ENCODE measurements at places on chromosomes 7 and 10. TPM values are rescaled to one million over a fixed set of nuclear protein-coding genes. Genes with fewer than 3 reads are reported as not detected.

GRCh38 chr10:49089557-49090188 is 25.6 kb downstream of the VSTM4 start:
- DNase-seq: no peak

DNA sequence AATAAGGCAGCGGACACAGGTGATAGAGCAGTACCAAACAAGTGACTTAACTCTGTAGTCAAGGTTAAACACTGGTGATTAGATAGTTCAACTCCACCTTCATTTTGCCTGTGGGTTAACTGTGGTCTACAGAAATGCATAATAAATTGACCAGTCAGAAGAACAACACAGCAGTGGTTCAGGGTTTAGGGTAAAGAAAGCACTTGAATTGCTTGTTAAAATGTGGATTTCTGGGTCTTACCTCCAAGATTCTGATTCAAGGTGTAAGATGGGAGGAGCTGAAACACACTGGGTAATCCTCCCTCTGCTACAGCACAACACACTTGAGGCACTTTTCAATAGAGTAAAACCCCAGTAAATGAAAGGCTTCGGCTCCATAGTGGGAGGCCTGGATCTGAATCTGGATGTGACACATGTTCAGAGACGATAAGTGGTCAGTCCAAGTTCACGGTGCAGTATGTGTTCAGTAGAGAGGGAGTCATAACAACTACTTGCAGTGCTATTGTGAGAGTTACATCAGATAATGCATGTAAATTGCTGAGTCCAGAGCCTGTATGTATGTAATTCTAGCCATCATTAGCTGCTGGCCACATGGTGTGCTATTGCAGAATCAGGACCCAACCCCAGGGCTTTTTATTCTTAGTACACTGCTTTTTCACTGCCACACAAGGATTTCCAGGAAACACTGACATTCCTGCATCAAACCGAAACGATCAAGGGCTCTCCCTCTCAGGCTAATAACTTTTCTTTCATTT is 141.7 kb downstream of the SORCS1 start:
- DNase-seq: no peak

GRCh38 chr7:113141803-113142202 is 23.4 kb upstream of the SMIM30 start:
- DNase-seq: no peak

- DNase-seq: no peak
Measured at GRCh38 chr7:87920578-87920977, 13.5 kb upstream of the ADAM22 start.

DNA sequence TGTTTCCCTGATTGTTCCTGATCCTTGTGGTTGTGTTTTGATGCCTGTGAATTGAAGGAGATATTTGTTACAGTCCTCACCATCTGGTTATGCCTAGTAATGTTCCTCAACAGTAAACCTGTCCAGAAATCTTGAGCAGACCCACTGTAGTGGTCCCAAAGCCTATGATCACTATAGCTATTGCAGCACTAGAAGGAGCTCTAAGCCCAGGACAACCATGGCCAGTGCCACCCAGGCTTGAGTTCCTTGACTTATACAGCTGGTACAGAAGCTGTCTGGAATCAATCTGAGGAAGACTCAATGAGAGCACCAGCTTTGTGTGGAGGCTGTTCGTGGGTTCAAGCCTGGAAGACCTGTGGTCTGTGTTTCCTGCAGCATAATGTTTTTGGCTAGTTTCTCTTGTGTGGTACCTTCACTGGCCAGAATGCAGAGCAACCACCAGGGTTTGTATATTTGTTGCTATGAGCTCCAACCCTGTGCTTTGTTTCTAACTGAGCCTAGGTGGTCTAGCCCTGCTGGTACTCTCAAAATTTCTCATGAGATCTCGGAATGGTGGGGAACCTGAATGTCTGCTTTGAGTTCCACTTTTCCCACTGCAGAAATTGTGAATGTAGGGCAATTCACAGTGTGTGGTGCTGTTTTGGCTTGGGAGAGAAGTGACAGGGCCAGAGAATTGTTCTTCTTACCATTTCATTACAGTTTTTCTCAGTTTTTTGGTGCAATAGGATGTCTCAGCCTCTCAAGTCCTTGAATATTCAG is 355.2 kb downstream of the SUGCT start:
- no peak for DNase-seq

DNA sequence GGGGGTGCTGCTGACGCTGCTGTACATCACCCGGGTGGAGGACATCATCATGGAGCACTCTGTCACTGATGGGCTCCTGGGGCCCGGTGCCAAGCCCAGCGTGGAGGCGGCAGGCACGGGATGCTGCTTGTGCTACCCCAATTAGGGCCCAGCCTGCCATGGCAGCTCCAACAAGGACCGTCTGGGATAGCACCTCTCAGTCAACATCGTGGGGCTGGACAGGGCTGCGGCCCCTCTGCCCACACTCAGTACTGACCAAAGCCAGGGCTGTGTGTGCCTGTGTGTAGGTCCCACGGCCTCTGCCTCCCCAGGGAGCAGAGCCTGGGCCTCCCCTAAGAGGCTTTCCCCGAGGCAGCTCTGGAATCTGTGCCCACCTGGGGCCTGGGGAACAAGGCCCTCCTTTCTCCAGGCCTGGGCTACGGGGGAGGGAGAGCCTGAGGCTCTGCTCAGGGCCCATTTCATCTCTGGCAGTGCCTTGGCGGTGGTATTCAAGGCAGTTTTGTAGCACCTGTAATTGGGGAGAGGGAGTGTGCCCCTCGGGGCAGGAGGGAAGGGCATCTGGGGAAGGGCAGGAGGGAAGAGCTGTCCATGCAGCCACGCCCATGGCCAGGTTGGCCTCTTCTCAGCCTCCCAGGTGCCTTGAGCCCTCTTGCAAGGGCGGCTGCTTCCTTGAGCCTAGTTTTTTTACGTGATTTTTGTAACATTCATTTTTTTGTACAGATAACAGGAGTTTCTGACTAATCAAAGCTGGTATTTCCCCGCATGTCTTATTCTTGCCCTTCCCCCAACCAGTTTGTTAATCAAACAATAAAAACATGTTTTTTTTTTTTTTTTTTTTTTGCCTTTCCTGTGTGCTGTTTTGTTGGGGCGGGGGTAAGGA is 55.8 kb downstream of the TSPAN15 start:
- peak; percentile 72 for DNase-seq

COBL gene
- 4.2 TPM for total RNA-seq

- no peak for DNase-seq
Measured at GRCh38 chr7:46999866-47000265, 582.0 kb downstream of the TNS3 start.

DNA sequence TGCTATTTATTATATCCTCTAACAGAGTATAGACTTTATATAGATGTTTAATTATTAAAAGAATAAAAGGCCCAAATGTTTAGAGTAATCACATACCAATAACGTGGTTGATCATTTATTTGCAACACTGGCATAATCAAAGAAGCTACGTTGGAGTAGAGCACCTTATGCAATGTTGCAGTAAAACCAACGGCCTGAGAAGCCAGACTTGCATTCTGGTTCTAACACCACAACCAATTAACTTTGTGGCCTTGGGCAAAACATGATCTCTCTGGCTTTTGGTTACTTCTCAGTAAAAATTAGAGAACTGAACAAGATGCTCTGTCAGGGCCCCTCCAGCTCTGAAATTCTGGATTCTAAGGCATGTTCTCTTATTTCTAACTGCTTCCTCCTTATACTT is 476.2 kb downstream of the GRM8 start:
- no peak for DNase-seq

- no peak for DNase-seq
Measured at GRCh38 chr10:76667408-76668370, 969.9 kb downstream of the KCNMA1 start.

- no peak for DNase-seq
Measured at GRCh38 chr10:50593523-50594376, 30.0 kb downstream of the SGMS1 start.

- DNase-seq: no peak
Measured at GRCh38 chr7:12731214-12731656, 43.8 kb downstream of the ARL4A start.

DNA sequence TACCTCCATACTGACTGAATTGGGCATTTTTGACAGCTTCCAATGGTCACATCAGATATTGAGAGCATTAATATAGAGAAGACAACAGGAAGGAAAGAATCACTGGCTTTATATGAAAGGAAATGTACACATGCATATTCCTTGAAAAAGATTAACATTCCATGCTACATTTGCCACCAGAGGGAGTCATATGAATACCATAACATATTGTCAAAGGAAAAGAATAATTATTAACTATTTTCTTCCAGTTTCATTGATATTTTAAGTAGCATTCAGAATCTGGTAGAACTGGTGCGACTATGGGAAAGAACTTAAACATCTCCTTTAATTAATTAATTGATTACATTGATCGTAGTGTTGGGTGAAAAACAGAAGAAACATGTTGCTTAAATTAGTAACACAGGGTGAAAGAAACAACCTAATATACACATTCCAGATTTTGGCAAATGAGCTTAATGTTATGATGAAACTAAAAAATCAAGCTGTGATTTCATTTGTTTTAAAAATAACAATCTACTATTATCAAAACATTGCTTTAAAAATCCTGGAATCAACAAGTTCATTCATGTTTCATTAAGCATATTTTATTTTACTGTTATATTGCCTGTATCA is 71.5 kb downstream of the GPR85 start:
- DNase-seq: no peak

MLXIPL gene
- total RNA-seq: 0.63 TPM

- DNase-seq: no peak
Measured at GRCh38 chr7:48742079-48742798, 182.1 kb upstream of the CDC14C start.

CCM2 gene
- 42.4 TPM for total RNA-seq

- DNase-seq: no peak
Measured at GRCh38 chr10:25465582-25466372, 291.0 kb downstream of the GPR158 start.

DPP6 gene
- total RNA-seq: 1.1 TPM

NUDT13 gene
- 1.3 TPM for total RNA-seq

GSDME gene
- 0.48 TPM for total RNA-seq

KCP gene
- total RNA-seq: 2.5 TPM

IRF5 gene
- total RNA-seq: 0.62 TPM

GRCh38 chr7:129644634-129645230 is 33.2 kb downstream of the NRF1 start:
- DNase-seq: no peak

GRCh38 chr7:159136013-159136412 is 8.7 kb downstream of the VIPR2 start:
- no peak for DNase-seq

GRCh38 chr10:129122846-129123245 is 344.2 kb upstream of the MGMT start:
- no peak for DNase-seq

DNA sequence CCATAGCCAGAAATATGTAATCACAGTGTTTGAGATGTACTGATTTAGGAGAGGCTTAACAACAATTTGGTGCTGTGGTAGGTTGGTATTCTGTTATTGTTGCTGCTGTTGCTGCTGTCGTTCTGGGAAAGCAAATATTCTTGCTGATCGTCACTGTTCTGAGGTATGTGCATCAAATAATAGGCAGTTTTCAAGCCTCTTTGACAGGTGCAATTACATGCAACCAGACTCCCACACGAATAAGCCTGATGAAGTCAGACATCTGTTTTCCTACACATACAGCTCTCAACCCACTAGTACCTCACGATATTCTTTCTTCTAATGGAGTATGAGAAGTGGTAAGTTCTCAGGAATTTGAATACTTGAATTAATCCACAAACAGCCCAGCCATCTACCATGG is 46.7 kb upstream of the NRG3 start:
- DNase-seq: no peak

DNA sequence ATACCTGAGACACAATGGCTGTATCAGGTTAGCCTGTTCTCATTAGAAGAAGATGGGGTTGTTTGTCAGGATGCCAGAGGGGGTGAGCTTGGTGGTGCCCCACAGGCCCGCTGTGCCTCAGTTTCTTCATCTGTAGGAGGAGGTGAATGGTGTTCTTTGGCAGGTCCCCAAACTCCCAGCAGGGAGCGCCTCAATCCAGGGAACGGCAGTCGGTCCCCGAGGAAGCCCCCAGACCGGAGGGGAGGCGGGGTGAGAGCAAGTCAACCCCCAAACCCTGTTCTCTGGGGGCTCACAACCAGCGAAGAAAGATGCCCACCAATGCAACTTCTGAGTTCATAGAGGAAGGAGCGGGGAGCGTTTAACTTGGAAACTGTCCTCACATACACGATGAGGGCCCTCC is 16.0 kb downstream of the C10orf105 start:
- no peak for DNase-seq

TEX47 gene
- total RNA-seq: not detected

- peak; percentile 57 for DNase-seq
Measured at GRCh38 chr7:99839287-99840021, 11.6 kb downstream of the CYP3A43 start.

GRCh38 chr10:3445648-3446047 is 273.1 kb upstream of the PITRM1 start:
- no peak for DNase-seq

GRCh38 chr10:77072836-77073662 is 564.6 kb downstream of the KCNMA1 start:
- DNase-seq: no peak

- no peak for DNase-seq
Measured at GRCh38 chr10:44388641-44389040, 3.7 kb upstream of the CXCL12 start.

TAS2R5 gene
- 0.24 TPM for total RNA-seq

DNA sequence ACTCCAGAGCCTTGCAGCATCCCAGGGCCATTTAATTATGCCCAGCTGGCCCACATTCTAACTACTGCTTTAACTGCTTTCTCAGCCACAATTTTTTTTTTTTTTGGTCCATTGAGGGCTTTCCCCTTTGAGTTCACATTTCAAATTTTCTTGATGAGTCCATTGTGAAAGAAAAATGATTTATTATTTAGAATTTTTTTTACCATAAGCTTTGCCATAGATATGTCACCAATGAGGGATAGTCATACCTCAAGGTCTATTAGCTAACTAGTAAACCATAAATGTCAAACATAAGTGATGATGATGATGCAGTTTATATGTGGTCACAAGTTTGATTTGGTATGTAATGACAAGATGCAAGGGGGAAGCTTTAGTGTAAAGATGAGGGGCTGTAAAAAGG is 282.9 kb downstream of the BICC1 start:
- DNase-seq: no peak

MAP3K8 gene
- total RNA-seq: 12.9 TPM

DNA sequence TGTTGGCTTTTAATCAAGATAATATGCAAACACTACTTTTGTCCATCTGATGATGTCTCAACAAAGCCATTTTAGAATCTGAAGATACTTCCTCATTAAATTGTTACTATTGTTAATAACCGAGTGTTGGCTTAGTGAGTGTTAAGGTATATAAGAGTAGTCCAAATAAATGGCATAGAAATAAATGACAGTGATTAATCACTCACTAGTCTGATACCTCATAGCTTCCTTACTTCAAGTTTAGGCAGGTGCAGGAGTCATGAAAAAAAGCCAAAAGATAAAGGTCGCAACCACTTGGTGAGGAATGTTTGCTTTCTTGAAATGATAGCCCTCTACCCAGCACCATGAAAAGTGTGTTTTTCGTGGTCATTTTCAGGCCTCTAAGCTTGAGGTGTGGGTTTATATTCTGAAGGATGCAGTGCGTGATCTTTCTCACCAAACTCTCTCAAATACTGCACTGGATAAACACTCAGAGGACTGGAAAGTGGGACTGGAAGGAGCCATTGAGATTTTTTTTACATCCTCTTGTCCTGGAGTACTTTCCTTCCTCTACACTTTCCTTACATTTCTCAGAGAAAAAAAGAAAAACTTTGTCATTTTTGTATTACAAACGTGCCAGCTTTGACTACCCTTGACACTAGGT is 138.1 kb downstream of the KIAA1217 start:
- DNase-seq: no peak

CYP26C1 gene
- 0.26 TPM for total RNA-seq

All from H7 (cell line).